ENCODE measurements at places on chromosomes 1 and 21.

DNA sequence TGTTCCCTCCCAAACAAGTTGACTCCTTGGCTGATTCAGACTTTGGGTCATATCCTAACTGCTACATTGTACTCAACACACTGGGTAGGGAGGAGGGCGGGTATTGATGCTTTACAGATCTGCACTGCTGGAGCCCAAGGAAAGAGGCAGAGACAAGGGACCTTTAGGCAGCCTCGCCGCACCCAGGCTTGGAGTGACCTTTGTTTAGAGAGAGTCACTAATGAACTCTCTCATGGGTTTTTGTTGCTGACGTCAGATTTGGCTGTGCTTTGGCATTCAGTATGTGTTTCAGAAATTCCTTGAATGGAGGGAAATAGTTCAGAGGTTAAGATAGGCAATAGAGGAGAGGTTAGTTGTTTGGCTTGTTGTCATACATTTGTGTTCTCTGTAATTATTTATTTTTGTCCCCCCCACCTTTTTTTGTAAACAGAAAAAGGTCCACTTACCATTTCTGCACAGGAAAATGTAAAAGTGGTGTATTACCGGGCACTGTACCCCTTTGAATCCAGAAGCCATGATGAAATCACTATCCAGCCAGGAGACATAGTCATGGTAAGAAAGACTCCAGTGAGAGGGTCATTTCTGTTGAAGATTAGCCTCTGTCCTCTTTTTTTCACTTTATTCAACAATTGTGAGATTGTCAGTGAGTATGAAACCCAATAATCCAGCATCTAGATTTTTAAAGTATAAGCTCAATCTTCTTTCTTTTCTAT is 116.1 kb downstream of the ATP5PO start:
- no peak for DNase-seq

GRCh38 chr1:182484531-182485257 is 34.7 kb downstream of the RGSL1 start:
- DNase-seq, result no peak

DNA sequence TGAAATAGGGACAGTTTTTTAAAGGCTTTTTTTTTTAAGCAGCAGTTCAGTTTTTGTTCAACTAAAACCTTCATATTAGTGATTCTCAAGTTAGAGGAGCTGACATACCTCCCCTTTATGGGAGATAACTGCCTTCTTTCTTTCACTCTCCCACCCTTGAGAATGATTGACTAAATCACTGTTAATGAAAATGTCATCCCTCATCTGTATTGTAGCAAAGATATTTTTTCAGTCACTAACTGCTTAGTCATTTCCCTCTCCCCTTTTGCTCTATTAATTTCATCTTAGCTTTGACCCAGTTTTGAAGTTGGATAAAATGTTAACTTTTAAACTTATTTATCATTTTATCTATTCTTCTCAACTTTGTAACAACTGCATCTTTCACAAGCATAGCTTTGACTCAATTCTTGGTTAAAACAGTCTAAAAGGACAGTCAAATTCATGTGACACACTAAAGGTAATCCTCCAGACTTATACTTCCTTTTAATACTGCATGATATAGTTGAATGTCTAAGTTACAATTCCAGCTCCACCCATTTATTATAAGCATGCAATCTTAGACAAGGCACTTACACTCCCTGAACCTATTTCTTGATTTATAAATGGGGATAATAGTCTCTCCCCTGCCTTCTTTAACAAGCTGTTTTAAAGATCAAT is 17.1 kb downstream of the CAPZA1 start:
- DNase-seq, result no peak

DNA sequence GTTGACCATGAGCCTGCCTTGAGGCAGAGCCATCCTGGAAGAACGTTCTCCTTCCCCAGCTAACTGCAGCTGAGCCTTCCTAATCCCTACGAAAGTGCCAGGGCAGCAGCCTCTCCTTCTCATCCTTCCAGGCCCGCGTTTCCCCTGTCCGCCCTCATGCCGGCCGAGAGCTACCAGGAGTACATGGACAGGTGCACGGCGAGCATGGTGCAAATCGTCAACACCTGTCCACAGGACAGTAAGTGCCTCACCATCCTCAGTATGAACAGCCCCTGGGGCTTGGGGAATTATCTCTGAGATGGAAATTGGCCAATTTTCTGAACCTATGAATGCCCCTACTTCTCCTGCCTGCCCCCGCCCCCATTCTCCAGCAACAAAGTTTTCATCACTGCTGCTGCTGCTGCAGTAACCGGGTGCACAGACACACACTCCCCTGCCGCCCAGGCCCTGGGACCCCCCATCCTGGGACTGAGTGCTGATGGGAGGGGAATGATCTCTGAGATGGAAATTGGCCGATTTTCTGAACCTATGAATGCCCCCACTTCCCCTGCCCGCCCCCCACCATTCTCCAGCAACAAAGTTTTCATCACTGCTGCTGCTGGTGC is 39.6 kb downstream of the UBASH3A start:
- no peak for DNase-seq

- DNase-seq, result peak; percentile 9
Observed at GRCh38 chr21:38768471-38769063, 37.2 kb upstream of the ETS2 start.

DNA sequence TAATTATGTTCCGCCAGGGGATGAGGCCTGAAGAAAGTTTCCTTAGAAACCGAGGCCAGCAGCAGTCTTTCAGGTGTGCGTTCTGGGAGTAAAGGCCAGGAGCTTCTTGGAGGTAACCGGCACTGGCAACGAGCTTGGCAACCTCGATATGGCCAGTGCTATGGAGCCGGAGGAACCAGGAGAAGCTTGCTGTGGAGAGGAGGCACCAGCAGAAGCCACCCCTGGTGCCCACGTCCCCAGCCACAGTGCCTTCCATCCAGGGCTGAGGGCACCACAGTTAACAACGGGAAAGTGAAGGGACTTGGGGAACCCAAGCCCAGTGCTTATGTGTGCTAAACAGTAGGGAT is 41.5 kb upstream of the LIN9 start:
- DNase-seq, result no peak

- no peak for DNase-seq
Observed at GRCh38 chr1:216073793-216074595, 349.3 kb downstream of the USH2A start.

- no peak for DNase-seq
Observed at GRCh38 chr1:96968541-96968940, 247.0 kb downstream of the PTBP2 start.

DNA sequence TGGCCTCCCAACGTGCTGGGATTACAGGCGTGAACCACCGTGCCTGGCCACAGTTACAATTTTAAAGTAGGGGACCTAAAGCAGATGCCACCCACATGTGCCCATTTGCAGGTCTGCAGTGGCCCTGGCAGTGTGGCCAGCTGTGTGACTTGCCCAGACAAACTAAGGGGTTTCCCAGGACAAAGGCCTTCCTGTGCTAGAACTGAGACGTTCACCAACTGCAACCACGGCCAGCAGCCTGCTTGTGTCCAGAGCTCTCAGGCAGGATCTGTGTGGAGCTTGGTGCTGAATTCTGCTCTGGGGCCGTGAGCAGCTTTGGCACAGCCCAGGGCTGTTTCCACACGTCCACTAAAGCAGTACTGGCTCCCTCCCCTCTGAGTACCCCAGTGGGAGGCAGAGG is 10.6 kb upstream of the PTTG1IP start:
- no peak for DNase-seq

- no peak for DNase-seq
Observed at GRCh38 chr1:22408230-22408629, 43.4 kb upstream of the ZBTB40 start.

- no peak for DNase-seq
Observed at GRCh38 chr1:90309806-90310205, 314.9 kb downstream of the ZNF326 start.

DNA sequence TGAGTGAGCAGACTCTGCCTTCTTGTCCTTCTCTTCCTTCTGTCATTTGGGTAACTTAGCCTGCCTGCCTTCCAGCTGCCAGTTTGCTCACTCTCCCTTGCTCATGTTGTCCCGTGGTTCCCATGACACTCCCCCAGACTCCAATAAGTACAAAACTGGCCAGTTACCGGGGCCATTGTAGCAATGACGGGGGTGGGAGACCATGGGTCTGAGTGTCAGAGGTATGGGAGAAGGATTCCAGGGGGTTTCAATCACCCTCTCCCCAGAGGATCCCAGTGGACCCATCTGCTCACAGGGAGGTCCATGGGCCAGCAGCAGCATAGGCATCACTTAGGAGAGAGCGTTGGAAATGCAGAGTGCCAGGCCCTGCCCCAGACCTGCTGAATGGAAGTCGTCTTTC is 51.3 kb downstream of the CAPN9 start:
- no peak for DNase-seq

GRCh38 chr1:230898748-230899147 is 30.4 kb upstream of the C1orf198 start:
- DNase-seq, result no peak

GRCh38 chr1:169886422-169886821 is 7.3 kb downstream of the SCYL3 start:
- DNase-seq, result no peak

DNA sequence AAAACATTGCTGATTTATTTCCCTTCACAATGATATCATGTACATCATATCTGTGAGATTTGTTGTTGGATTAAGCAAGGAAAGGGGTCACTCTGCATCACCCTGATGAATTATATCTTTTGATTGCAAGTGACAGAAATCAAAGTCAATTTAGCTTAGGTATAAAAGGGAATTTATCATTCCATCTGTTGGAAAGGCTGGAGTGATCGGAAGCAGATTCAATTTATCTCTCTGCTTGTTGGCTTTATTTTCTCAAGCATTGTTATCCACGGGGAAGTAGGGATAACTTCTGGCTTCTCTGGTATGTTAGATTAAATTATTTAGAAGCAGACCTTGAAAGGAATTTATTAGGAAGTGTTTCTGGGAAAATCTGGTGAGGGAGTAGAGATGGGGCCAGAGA is 226.6 kb downstream of the PTGER3 start:
- no peak for DNase-seq

DNA sequence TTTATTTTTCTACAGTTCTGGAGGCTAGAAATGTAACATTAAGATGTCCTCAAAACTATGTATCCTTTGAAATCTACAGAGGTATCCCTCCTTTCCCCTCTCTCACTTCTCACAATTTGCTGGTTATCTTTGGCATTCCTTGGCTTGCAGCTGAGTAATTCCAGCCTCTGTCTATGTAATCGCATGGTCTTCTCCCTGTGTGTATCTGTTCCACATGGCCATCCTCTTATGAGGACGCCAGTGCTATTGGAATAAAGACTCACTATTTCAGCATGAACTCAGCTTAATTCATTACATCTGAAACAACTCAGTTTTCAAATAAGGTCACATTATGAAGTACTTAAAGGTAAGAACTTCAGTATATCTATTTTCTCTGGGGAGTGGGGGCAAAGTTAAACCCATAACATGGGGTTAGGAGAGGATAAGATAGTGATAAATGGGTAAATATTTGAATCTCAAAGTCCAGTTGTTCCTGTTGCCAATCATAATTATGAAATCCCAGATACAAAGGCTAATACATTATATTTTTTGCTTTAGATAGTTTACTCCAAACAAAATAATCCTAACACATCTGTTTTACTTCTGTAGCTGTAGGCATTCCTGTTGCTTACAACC is 1290.8 kb downstream of the NCAM2 start:
- DNase-seq, result no peak

DNA sequence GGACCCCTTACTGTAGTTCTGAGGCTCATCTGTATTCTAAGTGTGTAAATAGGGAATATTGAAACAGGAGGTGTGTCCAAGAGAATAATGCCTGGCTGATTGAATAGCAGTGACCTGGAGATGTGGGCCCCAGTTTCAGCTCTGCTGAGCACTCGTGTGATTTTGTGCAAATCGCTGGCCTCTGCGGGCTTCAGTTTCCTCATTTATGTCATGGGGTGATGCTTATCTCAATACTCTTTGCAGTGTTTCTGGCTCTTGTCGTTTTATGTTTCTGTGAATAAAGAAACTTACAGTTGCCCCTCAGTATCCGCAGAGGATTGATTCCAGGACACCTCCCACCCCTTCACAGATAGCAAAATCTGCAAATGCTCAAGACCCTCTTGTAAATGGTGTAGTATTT is 5.0 kb downstream of the COG2 start:
- no peak for DNase-seq

GRCh38 chr1:229597877-229598276 is 28.0 kb downstream of the TAF5L start:
- no peak for DNase-seq

- no peak for DNase-seq
Observed at GRCh38 chr21:29678626-29679025, 261.2 kb downstream of the GRIK1 start.

- DNase-seq, result no peak
Observed at GRCh38 chr1:66271904-66272254, 262.1 kb upstream of the SGIP1 start.

DNA sequence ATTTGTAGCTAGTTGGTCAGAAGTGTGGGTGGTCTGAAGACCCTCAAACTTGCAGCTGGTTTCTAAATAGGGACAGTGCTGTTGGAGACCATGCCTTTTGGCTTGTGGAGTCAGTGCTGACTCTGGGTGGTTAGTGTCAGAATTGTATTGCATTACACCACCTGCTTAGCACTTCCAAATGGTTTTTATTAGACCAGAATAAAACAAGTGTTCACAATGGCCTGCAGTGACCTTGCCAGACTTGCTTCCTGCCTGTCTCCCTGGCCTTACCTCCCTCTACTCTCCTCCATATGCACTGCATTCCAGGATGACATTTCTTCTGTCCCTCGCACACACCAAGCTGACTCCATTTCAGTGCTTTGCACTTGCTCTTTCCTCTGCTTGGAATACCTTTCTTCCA is 72.7 kb upstream of the CNIH3 start:
- no peak for DNase-seq

DNA sequence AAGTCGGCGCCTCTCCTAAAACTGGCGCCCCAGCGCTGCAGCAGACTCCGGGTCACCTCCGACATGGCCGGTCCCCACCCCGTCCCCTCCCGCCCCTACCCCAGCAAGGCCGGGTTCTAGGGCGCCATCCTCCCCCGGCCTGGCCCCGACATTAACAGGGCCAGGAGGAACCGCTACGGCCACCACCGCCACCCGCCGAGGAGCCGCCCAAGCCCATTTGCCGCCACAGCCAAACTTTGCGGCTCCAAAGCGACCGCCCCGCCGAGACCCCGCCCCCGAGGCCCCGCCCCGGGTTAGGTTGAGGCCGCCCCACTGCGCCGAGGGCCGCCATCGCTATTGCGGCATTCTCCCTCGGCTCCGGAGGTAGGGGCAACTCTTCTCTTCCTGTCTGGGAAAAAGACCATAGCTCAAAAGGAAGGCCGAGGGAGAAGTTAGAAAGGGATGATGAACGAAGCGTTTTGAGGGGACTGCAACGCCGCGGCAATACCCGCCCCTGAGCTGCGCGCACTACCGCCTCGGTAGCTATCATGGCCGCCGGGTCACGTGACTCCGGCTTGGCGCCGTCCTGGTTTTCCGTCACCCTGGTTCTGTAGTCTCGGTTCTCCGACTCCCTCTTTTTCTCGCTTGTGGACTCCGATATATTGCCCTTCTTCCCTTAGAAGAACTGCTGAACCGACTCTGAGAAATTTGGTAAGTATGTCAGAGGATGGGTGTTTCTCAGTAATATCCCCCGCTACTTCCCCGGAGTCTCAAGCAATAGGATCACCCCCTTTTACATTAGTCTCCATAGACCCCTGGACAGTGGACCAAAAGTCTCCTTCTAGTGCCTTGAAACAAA is at the start of the genes AIDA and BROX:
Gene AIDA, minus strand, starts transcription at position 239 of the 838 bp plus-strand sequence. Its CDS starts 174 bp downstream, at position 65.
Gene BROX, plus strand, starts transcription at position 312 of the 838 bp plus-strand sequence. CDS start 3,136 bp downstream, outside the sequence.
- DNase-seq, result peak; percentile 88

GRCh38 chr1:10898921-10899320 is 102.5 kb upstream of the CASZ1 start:
- DNase-seq, result no peak

GRCh38 chr1:25874635-25875153 is 814 bp downstream of the PAQR7 start:
- DNase-seq, result no peak

GRCh38 chr1:235152235-235152634 is 8.8 kb downstream of the RBM34 start:
- no peak for DNase-seq

All from T1000 (cell line).